ENCODE measurements at places on chromosomes 16 and 17. TPM values are rescaled to one million over a fixed set of nuclear protein-coding genes. Genes with fewer than 3 reads are reported as not detected.

Gene EXOSC6
- 22.6 TPM for total RNA-seq

Gene SAT2
- total RNA-seq, result 17.6 TPM

Gene RGS9
- total RNA-seq, result 3.1 TPM

Gene ODAD4
- 0.15 TPM for total RNA-seq

DNA sequence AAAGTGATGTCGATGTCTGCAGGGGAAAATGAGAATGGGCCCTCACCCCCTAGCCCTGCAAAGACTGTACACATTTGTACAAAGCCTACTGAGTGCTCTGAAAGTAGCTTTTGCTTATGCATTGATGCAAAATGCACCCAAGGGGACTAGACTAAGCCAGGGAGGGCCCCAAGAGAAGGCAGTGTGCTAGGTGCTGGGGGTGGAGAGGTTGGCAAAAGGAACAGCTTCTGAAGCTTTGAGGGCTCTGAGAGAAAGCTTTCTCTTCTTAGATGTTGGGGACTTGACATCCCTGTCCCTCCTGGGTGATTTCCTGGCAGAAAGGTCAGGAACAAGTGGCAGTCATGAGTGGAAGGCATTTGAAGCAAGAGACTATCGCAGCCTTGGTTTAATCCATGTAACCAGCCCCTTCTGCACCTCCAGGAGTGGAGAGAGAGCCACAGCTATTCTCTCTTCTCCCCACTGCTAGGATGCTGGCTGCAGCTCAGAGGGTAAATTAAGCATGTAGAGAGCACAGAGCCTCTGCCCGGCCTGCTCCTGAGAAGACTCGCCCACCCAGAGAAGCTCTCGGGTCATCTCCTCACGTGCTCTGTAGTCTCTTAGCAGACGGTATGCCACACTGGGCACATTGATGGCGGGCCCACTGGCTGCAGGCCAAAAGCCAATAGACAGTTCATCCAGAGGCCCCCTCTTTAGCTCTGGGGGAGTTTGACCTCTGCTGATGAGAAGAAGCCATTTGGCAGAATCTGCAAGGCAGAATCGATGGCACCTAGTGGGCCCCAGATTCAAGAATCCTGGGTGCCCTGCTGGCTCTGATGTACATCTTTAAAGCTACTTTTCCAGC lies 221.4 kb downstream of the MSI2 start:
- no peak for DNase-seq

Gene GCGR
- total RNA-seq, result 0.04 TPM

Gene CAMTA2
- total RNA-seq, result 3.9 TPM

Gene CCDC102A
- total RNA-seq, result 9.7 TPM

Gene CBFA2T3
- total RNA-seq, result 1.8 TPM

Gene MYCBPAP
- total RNA-seq, result not detected

- no peak for DNase-seq
These were observed 11.7 kb upstream of the CPPED1 start for GRCh38 chr16:12815361-12815760.

- peak; percentile 76 for DNase-seq
These were observed 67.9 kb downstream of the HIC1 start for GRCh38 chr17:2122641-2123302.

Gene LONP2
- 39.8 TPM for total RNA-seq

DNA sequence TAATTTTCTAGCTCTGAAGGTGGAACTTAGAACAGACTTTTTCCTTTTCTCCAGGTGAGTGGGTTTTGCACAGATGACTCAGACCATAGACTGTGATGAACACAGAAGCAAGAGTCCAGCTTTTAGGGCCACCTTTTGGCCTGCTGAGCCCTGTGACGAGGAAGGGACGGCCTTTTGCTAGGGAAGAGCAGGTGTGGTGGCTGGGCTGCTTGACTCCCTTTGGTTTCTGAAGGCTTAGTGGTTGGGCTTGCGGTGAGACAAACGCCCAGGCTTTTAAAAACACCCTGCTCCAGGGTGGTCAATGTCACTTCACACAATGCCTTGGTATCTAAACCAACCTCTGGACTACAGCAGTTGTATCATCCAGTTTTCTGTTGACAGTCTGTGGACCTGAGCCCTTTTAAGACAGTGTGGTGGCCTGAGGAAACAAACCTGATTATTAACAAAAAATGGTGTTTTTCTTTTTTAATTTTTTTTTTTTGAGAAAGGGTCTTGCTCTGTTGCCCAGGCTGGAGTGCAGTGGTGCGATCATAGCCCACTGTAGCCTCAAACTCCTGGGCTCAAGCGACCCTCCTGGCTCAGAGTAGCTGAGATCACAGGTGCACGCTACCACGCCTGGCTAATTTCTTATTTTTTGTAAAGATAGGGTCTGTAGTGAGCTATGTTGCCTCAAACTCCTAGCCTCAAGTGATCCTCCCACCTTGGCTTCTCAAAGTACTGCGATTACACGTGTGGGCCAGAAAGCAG lies 134.0 kb downstream of the SNX29 start:
- DNase-seq, result peak; percentile 71

- no peak for DNase-seq
These were observed 453 bp upstream of the WFIKKN1 start for GRCh38 chr16:630249-630814.

DNA sequence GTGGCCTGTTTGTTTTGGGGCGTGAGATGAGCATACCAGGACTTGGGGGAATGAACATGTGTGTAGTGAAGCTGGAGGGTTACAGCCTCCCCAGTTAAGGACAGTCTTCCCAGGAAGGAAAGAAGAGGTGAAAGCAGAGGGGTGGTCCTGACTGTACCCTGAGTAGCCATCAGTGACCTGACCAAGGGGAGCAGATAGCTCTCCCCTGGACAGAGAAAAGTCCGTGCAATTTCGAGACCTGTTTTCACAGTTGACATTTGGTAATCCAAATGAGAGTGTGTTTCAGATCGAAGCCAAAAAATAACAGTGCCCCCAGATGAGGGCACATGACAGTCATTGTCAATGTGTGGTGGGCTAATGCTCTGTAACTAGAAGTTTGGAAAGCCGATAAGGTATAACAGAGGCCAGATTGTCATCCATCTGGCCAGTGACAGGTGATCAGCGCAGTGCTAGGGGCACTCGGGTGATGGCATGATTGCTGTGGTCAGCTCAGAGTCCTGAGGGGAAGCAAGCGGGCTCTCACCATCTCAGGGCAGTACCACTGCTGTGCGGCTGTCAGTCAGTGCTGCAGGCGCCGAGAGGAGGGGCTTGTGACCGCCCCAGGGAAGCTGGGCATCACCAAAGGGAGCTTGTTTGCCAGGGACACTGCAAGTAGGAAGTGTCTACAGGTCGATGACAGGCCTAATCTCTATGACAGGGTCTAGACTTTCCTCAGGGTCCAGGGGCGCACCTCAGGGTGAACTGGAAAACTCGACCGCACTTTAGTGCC lies 1.1 kb upstream of the NME2 start:
- peak; percentile 17 for DNase-seq

GRCh38 chr17:2064980-2065785 lies 10.3 kb downstream of the HIC1 start:
- DNase-seq, result peak; percentile 53

Gene SLFN13
- 0.69 TPM for total RNA-seq

GRCh38 chr16:15487336-15488284 lies 53.2 kb downstream of the BMERB1 start:
- no peak for DNase-seq

Gene KDM8
- total RNA-seq, result 4.9 TPM

DNA sequence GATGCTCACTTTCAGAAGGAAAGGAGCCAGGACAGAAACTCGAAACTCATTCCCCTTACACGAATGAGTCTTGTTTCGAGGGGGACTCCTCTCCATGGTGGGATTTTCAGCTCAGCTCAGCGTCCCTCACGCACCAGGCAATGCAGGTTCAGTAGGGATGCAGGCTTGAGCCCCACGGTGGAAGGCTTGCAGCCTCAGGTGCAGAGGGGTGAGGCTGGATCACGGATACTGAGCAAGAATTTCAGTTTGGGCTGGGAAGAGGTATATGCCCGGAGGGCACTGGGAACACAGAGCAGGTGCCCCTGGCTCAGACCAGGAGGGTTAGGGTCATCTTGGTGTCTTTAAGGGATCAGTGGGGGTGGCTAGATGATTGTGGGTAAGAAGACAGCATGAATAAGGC lies 344.9 kb upstream of the TNRC6C start:
- no peak for DNase-seq

- DNase-seq, result no peak
These were observed at the start of gene PRSS36 for GRCh38 chr16:31149894-31150890. TSS of gene PRSS36 (minus strand) at chr16:31150066. CDS start at chr16:31150035, 31 bp downstream.

GRCh38 chr17:76445697-76446448 lies 7.1 kb downstream of the UBE2O start:
- DNase-seq, result no peak

DNA sequence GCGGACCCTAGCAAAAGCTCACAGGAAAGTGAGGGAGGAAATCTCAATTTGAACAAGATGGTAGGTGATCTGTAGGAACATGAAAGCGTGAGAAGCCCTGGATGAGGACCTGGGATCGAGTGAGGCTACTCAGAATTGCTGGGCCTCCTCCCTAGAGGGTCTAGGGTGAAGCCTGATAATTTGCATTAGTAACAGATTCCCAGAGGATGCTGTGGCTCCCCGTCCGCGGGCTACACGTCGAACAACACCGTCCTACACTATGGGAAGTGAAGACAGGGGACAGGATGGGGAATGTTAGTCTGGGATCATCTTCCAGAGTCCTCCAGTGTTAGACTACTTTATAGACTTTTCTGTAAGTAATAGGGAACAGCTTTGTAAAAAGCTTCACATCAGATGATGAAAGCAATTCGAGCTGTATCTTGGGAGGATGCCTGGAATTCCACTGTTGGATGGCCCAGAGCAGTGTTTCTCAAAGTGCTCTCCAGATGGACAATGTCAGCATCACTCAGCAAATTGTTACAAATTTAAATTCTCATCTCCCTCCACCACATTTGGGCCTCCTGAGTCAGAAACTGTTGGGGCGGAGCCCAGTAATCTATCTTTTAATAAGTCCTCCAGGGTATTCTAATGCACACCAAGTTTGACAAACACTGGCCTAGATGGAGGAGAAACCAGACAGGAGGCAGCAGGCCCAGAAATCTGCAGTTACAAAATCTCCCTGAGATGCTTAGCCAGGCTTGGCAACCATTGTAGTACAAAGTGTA lies 6.5 kb downstream of the FNDC8 start:
- no peak for DNase-seq

DNA sequence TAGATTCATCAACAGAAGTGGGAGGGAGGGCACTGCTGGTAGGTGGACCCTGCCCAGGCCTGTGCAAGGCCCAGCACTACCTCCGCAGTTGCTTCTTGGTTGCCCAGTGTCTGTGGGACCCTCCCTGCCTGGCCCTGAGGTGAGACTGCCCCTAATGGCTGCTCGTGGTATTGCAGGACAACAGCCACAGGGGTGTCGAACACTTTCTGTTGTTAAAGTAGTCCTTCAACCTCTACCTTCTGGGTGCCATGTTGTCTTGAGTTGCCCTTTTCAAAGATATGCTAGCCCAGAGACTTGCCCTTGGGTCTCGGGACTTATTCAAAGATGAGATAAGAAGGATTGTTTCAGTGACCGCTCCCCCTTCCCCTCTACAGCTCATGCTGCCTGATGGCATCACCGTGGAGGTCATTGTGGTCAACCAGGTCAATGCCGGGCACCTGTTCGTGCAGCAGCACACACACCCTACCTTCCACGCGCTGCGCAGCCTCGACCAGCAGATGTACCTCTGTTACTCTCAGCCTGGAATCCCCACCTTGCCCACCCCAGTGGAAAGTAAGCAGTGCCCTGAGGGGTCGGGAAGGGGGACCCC lies 29.1 kb downstream of the AKAP1 start:
- DNase-seq, result peak; percentile 42

DNA sequence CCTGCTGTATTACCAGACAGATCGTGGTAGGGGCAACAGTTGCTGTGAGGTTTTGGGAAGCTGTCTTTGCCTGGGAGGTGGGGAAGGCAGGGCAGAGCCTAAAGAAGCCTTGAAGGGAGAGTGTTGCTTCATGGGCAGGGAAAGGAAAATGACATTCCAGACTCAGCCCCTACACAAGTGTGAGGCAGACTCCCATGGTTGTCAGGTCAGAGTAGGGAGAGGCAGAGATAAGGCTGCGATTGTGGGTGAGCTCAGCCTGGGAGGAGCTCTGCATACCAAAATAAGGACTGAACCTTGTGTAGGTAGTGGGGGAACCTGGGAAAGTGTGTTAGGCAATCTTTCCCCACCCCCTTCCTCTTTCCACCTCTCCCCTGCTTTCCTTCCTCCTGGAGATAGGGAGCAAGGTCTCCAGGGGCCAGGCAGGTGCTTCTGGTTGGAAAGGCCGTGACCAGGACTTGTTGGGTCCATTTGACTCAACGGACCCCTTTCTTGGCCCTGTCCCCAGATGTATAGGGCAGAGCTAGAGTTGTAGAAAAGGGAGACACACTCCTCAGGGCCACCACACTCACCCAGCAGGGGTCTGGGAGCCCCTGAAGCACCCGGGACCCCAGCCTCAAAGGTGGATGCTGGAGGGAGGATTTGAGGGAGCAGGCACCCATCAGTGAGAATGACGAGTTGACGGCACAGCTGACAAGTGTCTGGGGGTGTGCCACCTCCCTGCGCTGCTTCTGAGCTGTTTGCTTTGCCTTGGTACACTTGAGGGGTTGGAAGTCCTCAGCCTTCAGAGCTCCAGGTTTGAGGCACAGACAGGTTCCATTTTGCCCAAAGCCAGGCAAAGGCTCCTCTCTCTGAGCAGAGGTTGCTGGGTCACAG lies 18.5 kb upstream of the TOB1 start:
- DNase-seq, result no peak

Gene ITGAD
- not detected for total RNA-seq

GRCh38 chr17:11814655-11815262 lies 182.5 kb downstream of the ZNF18 start:
- no peak for DNase-seq

DNA sequence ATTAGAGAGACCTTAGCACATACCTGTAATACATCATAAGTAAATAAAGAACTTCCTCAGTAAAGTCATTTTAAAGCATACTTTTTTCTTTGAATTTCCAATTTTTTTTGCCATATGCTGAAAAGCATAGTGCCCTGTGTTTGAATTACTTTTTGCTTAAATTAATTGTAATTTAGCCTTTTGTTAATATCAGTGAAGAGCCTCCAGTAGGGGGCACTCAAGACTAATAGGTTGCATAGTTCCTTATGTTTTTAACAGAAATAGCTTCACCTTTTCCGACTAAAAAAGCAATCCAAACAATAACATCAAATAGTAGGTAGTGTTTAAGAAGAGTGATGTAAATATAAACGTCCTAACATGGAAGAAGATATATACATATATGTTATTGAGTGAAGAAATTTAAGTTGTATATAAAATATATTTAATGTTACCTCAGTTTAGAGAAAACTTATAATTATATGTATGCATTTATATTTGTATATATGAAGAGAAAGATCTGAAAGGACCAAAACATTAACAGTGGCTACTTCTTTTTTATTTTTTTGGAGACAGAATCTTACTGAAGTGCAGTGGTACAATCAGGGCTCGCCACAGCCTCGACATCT lies 18.6 kb downstream of the RAD51C start:
- DNase-seq, result peak; percentile 40

Measured in SJCRH30 (cell line).